ENCODE measurements at places on chromosomes 5 and 9.
A peak's percentile ranks its signal among the peaks of the same experiment; 100 is the strongest.

- no peak for DNase-seq
Measured at GRCh38 chr9:5511476-5511875, 1.1 kb downstream of the PDCD1LG2 start.

DNA sequence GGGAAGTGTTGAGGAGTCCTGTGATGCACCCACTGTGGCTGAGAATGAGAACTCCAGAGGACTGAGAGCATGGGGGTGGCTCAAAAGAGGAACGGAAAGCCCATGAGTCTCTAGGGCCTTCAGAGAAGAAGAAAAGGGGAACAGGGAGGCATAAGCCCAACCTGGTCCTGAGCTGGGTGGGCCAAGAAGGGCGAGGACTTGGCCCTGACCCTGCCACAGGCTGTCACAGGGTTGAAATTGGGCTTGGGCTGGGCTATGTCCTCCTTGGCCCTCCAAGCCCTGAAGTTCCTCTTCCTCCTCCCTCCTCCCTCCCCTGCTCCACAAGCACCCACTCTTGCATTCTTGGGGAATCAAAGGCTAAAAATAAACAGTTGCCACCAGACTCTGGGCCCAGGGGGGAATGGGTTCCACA lies 49.3 kb upstream of the PPARGC1B start:
- DNase-seq, result peak; percentile 39

DNA sequence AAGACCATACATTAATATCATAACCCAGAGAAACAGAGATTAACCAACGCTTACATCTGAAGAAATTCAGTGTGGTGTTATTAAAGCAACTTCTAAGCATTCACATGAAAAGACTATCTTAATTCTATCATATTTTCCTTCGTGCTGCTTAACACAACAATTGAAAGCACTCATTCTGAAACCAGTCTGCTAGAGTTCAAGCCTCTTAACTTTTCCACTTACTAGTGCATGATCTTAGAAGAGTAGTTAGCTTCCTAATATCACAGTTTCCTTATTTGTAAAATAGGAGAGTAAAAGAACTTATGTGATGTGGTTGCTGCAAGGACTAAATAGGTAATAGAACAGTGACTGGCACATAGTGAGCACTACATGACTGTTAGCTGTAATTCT lies 379.3 kb downstream of the TRIM36 start:
- no peak for DNase-seq

- no peak for DNase-seq
Measured at GRCh38 chr5:37916525-37916924, 76.7 kb upstream of the GDNF start.

- no peak for DNase-seq
Measured at GRCh38 chr5:32578363-32578762, 7.0 kb upstream of the SUB1 start.

GRCh38 chr5:57665146-57665936 lies 182.7 kb upstream of the ACTBL2 start:
- DNase-seq, result no peak

- DNase-seq, result no peak
Measured at GRCh38 chr5:119187776-119188529, 117.1 kb downstream of the DMXL1 start.

DNA sequence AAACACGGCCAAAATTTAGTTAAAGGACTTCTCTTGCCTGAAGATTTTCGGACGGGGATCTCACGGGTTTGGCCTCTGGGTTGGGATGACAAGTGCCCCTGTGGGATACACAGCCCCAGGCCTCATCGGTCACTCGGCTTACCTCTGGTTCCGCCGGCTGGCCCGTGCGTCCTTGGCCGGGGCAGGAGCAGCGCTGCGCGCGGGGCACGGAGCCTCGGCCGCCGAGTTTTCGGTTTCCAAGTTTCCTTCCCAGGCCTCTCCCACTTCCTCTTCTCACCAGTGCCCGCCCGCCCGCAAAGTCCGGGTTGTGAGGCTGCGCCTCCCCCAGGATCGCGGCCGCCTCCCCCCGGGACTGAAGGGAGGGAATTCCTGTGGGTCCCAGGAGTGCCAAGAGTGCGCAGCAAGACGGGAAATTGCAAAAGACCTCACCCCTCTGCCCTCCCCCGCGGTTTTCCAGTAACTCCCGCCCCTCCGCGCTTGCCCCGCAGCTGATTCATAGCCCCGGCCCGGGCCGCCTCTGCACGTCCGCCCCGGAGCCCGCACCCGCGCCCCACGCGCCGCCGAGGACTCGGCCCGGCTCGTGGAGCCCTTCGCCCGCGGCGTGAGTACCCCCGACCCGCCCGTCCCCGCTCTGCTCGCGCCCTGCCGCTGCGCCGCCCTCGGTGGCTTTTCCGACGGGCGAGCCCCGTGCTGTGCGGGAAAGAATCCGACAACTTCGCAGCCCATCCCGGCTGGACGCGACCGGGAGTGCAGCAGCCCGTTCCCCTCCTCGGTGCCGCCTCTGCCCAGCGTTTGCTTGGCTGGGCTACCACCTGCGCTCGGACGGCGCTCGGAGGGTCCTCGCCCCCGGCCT lies at the start of gene OSMR:
OSMR (plus strand) TSS at position 487 of the 853 bp plus-strand sequence. CDS start 23,033 bp downstream, outside the sequence.
- DNase-seq, result peak; percentile 42
